ENCODE measurements at places on chromosomes 16 and 17.

DNA sequence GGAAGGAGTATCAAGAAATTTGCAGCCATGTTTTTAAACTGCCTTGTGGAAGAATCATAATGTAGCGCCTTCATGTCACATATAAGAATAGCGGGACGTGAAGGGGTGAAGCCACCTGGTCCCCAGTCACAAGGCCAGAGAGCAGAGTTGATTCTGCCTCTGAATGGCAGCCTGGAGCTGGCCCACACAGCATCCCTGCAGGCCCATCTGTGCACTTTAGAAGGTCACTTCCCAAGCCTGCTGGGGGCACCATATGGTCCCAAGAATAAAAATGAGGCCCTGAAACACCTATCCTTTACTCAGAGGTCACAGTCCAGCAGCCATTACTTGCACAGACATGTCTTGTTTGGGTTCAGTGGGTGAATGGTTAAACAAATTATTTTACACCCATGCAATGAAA is 15.0 kb downstream of the CD300E start:
- no peak for DNase-seq

- no peak for DNase-seq
Measured at GRCh38 chr17:57316361-57316760, 60.0 kb downstream of the MSI2 start.

- DNase-seq = no peak
Measured at GRCh38 chr16:20441191-20441590, 10.1 kb upstream of the ACSM2A start.

DNA sequence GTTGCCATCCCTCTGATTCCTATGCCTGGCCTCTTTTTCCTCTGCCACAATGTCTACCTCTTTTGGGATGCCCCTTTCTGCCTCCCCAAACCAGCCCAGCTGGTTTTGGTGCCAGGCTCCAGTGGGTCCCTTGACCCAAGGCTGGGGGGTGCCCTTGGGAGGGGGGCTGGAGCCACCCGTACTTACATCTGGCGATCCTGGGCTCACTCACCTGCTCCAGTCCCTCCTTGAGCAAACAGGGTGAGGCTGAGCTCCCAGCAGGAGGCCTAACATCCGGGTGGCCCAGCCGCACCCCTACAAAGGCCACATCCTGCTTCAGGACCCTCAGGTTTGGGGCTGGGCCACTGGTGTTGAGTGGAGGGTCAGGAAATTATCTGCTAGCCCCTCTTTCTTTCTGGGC is 1.2 kb downstream of the ERN2 start:
- no peak for DNase-seq

Data from HS-27A (cell line).